ENCODE measurements at places on chromosomes 7 and 10. TPM values are rescaled to one million over a fixed set of nuclear protein-coding genes. Genes with fewer than 3 reads are reported as not detected.

ZNF3 gene
- total RNA-seq = 78.6 TPM

TCAF2 gene
- total RNA-seq = 1.6 TPM

ZNF488 gene
- total RNA-seq = 0.99 TPM

NUB1 gene
- 47.7 TPM for total RNA-seq

UNCX gene
- total RNA-seq = not detected

DNA sequence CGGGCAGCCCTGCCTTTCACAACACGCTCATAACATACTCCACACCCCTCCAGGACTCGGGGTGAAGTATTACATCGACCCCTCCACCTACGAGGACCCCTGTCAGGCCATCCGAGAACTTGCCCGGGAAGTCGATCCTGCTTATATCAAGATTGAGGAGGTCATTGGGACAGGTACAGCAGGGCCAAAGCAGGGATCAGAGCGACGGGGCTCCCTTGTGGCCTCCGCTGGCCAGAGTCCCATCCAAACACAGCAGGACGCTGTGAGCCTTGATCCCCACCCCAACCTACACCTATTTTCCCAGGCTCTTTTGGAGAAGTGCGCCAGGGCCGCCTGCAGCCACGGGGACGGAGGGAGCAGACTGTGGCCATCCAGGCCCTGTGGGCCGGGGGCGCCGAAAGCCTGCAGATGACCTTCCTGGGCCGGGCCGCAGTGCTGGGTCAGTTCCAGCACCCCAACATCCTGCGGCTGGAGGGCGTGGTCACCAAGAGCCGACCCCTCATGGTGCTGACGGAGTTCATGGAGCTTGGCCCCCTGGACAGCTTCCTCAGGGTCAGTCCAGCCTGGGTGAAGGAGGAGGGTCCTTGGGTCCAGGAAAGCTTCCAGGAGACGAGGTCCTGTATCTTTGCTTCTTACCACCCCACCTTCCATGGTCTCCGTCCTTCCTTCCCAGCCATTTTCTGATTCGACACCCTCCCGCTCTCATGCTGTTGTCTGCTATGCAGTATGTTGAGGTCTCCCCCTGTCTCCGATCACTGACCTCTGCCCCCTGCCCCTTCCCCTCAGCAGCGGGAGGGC is 13.5 kb downstream of the EPHB6 start:
- DNase-seq = no peak
- no peaks in the 10 kb centered on the region for H3K27me3 ChIP-seq
- H3K4me3 ChIP-seq = no peak overlapping the region
- H3K36me3 ChIP-seq = peaks cover 12% of the 10 kb centered on the region

DNA sequence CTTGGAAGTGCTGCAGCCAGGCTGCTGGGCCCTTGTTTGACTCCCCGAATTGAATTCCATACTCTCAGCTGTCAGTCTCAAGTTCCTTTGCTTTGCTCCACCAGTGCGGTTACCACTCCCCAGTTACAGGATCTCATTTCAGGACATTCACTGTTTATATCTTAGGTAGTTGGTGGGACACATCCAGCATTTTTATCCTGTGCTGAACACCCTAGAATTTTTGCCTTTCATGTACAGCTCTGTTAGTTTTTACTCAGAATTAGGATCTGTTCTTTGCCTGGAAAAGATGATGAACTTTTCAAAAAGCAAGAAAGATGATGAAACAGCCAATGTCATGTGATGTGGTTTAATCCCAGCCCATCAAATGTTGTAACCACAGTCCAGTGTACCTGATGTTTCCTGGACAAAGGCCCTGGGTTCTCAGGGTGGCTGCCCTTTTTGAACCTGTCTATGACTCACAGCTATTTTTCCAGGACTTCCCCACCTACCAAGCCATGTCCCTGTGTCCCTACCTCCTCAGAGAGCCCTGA is 149.7 kb downstream of the NOC3L start:
- peaks cover 6% of the 10 kb centered on the region for H3K27me3 ChIP-seq
- H3K27ac ChIP-seq = no peak overlapping the region
- H3K4me1 ChIP-seq = peaks cover 12% of the 10 kb centered on the region
- no peak for DNase-seq
- no peaks in the 10 kb centered on the region for H3K36me3 ChIP-seq

Measured in mesothelial cell of epicardium (in vitro differentiated cells).